ENCODE measurements at places on chromosomes 12 and 14. TPM values are rescaled to one million over a fixed set of nuclear protein-coding genes. Genes with fewer than 3 reads are reported as not detected.

Gene IL31
- not detected for total RNA-seq

GRCh38 chr12:108657130-108657745, 23.5 kb upstream of the SELPLG start:
- no peaks in the 10 kb centered on the region for H3K27me3 ChIP-seq
- H3K4me3 ChIP-seq = no peak overlapping the region
- H3K27ac ChIP-seq = peak overlapping the region; percentile 50
- no peak for DNase-seq
- peaks cover 18% of the 10 kb centered on the region for H3K4me1 ChIP-seq

Gene SIX1
- 6.7 TPM for total RNA-seq

GRCh38 chr12:47838286-47838931, 18.7 kb upstream of the HDAC7 start:
- DNase-seq = peak; percentile 42
- H3K36me3 ChIP-seq = peaks cover 5% of the 10 kb centered on the region
- peaks cover 12% of the 10 kb centered on the region for H3K27me3 ChIP-seq
- no peak overlapping the region for H3K27ac ChIP-seq

GRCh38 chr12:60072911-60073310, 477.1 kb downstream of the SLC16A7 start:
- no peaks in the 10 kb centered on the region for H3K27me3 ChIP-seq
- peaks cover 26% of the 10 kb centered on the region for H3K4me1 ChIP-seq
- DNase-seq = no peak
- peak overlapping the region; percentile 38 for H3K27ac ChIP-seq
- H3K36me3 ChIP-seq = no peaks in the 10 kb centered on the region

- no peak overlapping the region for H3K27ac ChIP-seq
- no peaks in the 10 kb centered on the region for H3K27me3 ChIP-seq
- DNase-seq = no peak
- no peak overlapping the region for H3K4me3 ChIP-seq
These were observed 3.6 kb downstream of the SLC48A1 start for GRCh38 chr12:47776471-47777143.

DNA sequence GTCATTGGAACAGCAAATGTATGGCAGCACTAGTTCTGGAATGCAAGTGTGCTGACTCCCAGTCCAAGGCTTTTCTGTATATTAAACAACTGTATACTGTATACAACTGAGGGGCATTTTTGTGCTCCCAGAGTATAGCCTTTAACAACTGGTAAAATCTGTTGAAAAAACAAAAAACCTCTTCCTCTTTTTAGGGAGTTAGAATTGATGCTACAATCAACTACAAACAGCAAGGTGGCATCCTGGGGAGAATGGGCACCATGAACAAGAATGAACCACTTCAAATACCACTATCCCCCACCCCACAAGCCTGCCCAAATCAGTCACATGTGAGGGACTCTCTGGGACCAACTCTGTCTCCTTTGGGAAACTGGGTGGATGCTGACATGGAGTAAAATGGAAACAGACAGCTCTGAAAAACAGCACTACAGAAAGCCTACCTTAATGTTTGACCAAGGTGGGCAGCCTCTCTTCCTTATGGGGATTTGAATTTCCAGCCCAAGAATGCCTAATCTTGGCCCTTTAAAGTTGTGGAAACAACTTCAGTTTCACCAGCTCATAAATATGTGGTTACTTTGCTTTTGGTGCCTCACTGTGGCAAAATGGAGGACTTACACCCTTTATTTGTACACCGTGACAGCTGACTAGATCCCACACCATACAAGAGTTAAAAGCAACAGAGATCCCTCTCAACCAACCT, 7.5 kb downstream of the VTI1B start:
- no peaks in the 10 kb centered on the region for H3K4me1 ChIP-seq
- DNase-seq = peak; percentile 21
- H3K27ac ChIP-seq = no peak overlapping the region
- H3K27me3 ChIP-seq = no peaks in the 10 kb centered on the region

Gene KRT85
- total RNA-seq = not detected

DNA sequence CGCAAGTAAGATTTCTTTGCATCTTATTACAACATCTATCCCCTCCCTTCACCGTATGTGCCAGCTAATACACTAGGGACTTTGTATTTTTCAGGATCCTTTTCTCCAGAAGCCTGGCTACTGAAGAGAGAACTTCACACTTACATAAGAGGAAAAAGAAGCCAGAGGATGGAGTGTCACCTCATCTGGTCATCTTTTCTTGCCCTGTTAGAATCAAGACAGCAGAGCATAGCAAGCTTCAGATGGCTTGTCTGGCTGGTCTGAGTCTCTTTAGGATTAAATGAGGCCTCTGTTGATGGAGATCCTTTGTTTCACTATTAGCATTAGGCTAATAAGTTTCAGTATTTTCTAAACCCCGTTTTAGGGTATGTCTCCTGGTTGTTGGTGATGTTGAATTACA, 14.4 kb upstream of the AACS start:
- H3K36me3 ChIP-seq = peaks cover 9% of the 10 kb centered on the region
- no peak overlapping the region for H3K4me3 ChIP-seq
- DNase-seq = no peak
- H3K27me3 ChIP-seq = no peaks in the 10 kb centered on the region
- H3K4me1 ChIP-seq = no peaks in the 10 kb centered on the region

- peak overlapping the region; percentile 86 for H3K27ac ChIP-seq
- no peaks in the 10 kb centered on the region for H3K27me3 ChIP-seq
- no peak overlapping the region for H3K4me3 ChIP-seq
- peak; percentile 21 for DNase-seq
- H3K36me3 ChIP-seq = peaks cover 71% of the 10 kb centered on the region
- peaks cover 49% of the 10 kb centered on the region for H3K4me1 ChIP-seq
These were observed 130.4 kb downstream of the PAWR start for GRCh38 chr12:79560225-79560889.

GRCh38 chr12:61923152-61923551, 337.1 kb upstream of the USP15 start:
- DNase-seq = no peak
- H3K27me3 ChIP-seq = no peaks in the 10 kb centered on the region
- H3K4me1 ChIP-seq = no peaks in the 10 kb centered on the region
- H3K4me3 ChIP-seq = no peak overlapping the region
- no peak overlapping the region for H3K27ac ChIP-seq

- no peaks in the 10 kb centered on the region for H3K36me3 ChIP-seq
- no peaks in the 10 kb centered on the region for H3K4me1 ChIP-seq
- DNase-seq = no peak
- H3K4me3 ChIP-seq = no peak overlapping the region
- H3K27ac ChIP-seq = no peak overlapping the region
- H3K27me3 ChIP-seq = peaks cover 74% of the 10 kb centered on the region
These were observed 91.8 kb upstream of the KCNA1 start for GRCh38 chr12:4817880-4818279.

- H3K27me3 ChIP-seq = peaks cover 72% of the 10 kb centered on the region
- no peak overlapping the region for H3K4me3 ChIP-seq
- H3K4me1 ChIP-seq = no peaks in the 10 kb centered on the region
- H3K36me3 ChIP-seq = no peaks in the 10 kb centered on the region
- no peak overlapping the region for H3K27ac ChIP-seq
These were observed 274.9 kb upstream of the DIO3 start for GRCh38 chr14:101286271-101287018.

- peak overlapping the region; percentile 1 for H3K27ac ChIP-seq
- no peak for DNase-seq
- no peaks in the 10 kb centered on the region for H3K27me3 ChIP-seq
- peaks cover 14% of the 10 kb centered on the region for H3K4me1 ChIP-seq
These were observed 33.9 kb downstream of the BHLHE41 start for GRCh38 chr12:26090836-26091510.

Gene DHH
- total RNA-seq = not detected

Gene KLRG1
- 0.38 TPM for total RNA-seq

DNA sequence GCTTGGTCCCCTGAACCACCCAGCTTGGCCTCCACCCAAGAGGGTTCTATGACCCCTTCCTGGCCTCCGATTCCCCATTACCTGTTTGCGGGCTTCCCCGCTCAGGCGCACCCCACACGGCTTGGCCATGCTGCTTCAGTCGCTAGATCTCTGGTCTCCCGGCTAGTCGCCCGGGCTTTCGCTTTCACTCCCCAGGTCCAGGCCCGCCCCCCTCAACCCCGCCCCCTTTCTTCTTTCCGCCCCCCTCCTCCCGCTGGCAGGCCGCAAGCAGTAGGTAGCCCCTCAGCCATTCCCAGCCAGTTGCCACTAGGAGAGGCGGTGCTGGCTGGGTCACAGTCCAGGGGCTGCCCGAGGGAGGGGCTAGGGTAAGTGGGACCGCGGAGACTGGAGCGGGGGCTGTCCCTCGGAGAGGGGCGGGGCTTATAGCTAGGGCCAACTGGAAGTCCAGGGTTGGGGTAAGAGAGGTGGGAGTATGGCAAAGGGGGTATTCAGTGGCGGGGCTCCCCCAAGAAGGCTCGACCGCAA, at the start of gene PSME2:
Gene PSME2 (minus strand): TSS at position 158 of the 525 bp plus-strand sequence. CDS start 29 bp downstream, at position 129.
- H3K27me3 ChIP-seq = no peaks in the 10 kb centered on the region
- peak within 1 kb of the TSS; percentile 77 for H3K27ac ChIP-seq
- peak; percentile 98 for DNase-seq
- H3K36me3 ChIP-seq = peaks cover 56% of the 10 kb centered on the region

DNA sequence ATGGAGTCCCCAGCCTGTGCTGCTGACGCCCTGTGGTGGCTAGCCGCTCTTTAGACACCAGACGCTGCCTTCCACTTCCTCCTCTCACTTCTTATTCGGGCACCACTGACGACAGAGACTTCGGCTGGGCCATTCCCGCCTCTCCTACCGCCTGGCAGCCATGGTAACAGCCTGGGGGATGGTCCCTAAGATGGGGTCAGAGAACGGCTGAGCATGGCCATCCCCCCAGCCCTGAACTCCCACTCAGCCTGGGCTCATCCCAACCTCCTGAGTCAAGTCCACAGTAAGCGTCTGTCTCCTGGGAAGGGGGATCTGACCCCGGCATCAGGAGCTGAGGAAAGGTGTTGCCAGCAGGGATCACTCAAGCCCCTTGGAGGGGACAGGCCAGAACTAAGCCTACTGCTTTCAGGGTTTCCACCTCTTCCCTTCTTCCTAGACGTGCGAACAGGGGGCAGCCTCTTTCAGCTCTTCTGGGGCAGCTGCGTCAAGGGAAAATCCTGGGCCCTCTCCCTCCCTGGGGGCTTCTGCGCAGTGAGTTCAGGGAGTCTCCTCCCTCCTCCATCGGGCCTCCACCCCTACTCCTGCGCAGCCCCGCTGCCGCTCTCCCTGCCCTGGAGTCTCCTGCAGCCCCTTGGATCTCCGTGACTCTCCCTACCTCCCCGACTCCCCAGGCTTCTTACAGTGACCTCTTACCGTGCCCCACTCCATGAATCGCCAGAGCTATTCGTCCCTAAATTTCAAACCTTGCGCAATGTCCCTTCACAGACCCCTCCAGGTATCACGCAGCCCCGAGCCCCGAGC, 643 bp upstream of the TAMALIN start:
- no peaks in the 10 kb centered on the region for H3K4me1 ChIP-seq
- peaks cover 15% of the 10 kb centered on the region for H3K27me3 ChIP-seq
- H3K36me3 ChIP-seq = no peaks in the 10 kb centered on the region

Measured in Calu3 (cell line).